ENCODE measurements at places on chromosomes 6 and 20.
A peak's percentile ranks its signal among the peaks of the same experiment; 100 is the strongest.

DNA sequence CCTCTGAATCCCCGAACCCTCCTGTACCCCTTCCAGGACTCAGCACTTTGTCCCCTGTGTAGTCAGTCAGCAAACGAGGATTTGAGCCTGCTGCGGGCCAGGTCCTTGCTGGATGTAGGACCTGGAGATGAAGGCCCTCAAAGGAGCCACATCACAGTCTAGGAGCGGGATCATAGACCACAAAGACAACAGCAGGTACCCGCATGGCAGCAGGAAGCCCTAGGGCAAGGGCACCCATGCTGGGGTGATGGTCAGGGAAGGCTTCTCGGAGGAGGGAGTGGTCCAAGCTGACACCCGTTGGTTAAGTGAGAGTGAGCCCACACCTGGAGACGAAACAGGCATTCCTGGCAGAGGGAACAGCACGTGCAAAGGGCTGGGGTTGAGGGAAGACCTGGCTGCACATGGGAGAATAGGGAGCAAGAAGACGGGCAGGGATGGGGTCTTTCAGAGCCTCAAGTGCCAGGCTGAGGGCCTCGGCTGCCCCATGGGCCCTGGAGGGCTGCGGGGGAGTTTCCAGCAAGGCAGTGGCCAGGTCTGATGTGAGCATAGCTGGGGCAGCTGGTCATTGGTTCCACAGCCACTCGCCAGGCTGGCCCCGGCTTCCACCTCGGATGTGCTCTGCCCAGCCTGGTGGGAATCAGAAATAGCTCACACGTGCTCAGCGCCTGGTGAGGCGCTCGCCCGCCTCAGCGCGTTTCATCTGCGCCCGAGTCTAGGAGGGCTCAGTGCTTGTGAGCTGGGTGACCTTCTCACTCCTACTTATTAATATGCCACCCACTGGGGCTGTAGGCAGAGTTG lies 15.0 kb downstream of the DLGAP4 start:
- no peak for DNase-seq

DNA sequence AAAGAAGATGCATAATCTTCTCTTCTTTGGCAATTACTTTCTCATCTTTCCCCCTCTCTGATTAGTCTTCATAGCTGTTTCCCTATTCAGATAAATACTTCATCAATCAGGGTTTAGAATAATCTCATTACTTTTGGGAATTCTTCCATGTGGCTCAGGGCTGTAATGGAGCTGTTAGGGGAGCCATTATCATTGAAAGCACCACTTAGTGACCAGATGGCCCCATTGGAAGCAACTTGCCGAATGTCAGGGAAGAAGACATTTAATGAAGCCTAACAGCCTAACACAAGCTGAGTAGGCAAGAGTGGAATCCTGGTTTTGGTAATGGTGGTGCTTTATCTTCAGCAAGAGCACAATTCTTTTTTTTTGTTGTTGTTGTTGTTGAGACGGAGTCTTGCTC lies 45.0 kb downstream of the TIAM2 start:
- DNase-seq, result no peak

DNA sequence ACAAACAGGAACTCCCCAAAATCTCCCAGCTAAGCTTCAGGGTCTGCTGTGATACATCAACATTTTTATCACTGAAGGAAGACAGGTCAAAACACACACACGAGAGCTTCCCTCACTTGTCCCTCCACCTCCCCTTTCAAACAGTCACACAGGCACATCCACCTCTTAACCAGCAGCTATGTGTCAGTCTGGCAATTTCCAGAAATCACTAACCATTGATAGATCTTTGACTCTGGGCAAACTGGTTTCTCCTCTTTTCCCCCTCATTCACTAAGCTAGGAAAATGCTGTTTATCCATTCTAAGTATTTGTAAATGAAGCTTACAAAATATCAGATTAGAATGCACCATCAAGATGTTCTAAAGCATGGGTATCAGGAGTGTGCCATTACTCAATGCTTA lies 87.8 kb downstream of the DCDC2 start:
- no peak for DNase-seq

DNA sequence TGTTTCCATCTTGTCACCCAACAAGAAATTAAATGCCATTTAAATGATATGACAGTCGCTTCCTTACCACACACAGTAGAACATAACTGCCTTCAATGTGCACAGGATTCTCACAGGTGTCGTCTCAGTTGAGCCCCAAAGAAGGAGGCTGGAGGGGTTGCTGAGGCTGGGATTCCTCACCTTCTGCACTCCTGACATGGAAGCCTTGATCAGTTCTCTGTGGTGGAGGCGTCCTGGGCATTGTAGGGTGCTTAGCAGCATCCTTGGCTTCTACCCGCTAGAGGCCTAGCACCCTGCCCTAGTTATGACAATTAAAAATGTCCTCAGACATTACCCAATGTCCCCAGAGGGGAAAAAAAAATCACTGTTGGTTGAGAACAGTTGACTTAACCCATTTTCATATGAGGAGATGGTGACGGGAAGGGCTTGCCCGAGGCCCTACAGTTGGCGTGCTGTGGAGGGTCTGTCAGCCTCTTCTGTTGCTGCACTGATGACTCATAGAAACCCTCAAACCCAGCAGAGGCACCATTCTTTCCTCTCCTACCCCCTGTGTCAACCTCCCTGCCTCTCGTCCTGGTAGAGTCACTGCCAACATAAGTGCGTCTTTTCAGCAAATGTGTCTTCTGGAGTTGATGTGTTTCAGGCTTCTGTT lies 19.3 kb upstream of the ZNF831 start:
- no peak for DNase-seq

GRCh38 chr6:12657884-12658283 lies 58.7 kb upstream of the PHACTR1 start:
- no peak for DNase-seq

GRCh38 chr6:125812394-125813292 lies 21.9 kb downstream of the NCOA7 start:
- DNase-seq, result no peak

DNA sequence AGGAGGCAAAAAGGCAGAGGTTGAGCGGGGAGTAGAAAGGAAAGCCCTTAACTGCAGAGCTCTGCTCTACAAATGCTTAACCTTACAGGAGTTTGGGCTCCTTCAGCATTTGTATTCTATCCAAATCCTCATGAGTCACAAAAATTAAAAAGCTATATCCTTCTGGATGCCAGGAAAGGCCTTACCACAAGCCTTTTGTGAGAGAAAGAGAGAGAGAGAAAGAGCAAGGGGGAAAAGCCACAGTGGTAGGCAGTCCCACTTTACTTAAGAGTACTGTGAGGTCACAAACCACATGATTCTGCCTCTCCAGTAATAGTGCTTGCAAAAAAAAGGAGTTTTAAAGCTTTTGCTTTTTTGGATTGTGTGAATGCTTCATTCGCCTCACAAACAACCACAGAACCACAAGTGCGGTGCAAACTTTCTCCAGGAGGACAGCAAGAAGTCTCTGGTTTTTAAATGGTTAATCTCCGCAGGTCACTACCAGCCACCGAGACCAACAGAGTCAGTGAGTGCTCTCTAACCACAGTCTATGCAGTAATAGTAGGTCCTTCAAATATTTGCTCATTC lies at the start of gene RUNX2:
RUNX2 (plus strand) TSS at position 375 of the 567 bp plus-strand sequence. CDS start 397 bp downstream, outside the sequence.
- no peak for DNase-seq

- no peak for DNase-seq
These were observed 27.6 kb upstream of the CDKN1A start for GRCh38 chr6:36650848-36651478.

- no peak for DNase-seq
These were observed 34.8 kb downstream of the SLC35D3 start for GRCh38 chr6:136956590-136957544.

DNA sequence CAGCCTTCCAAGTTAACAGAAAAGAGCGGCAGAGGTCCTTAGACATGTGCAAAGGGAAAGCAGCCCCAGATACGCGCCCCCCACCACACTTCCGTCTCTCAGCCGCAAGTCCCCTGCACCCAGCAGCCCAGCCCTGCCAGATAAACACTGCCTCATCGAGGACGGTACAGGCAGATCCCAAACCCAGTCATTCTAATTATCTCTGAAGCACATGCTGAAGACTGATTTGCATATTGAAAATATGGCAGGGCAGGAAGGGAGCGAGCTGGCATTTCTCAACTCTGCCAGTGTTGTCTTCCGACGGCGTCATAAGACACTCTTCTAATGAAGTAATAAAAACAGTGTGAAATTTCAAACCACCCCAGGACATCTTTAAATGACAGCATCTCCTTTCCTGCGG lies 122.8 kb upstream of the CDH4 start:
- DNase-seq, result no peak

DNA sequence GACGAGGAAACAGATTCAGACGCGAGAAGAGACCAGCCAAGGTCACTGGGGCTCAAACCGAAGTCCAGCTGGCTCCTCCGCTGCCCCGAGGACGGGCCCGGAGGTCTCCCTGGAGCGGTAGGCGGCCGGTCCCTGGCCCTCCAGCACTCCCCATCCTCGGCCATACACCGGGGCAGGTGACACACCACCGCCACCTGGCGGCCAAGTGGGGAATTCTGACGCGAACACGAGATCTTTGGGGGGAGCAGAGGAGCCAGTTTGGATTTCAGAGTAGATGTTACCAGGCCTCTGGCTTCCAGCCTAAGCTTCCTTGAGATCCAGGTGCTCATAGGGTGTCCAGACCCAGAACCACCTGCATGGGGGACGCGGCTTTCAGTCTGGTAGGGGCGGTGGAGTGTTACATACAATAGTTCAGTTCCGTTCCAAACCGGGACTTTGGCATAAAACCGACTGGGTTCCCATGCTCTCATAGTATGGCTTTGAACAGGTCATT lies 16.1 kb downstream of the BPIFB1 start:
- DNase-seq, result peak; percentile 8

- DNase-seq, result no peak
These were observed 42.2 kb upstream of the NFATC2 start for GRCh38 chr20:51584737-51585136.

DNA sequence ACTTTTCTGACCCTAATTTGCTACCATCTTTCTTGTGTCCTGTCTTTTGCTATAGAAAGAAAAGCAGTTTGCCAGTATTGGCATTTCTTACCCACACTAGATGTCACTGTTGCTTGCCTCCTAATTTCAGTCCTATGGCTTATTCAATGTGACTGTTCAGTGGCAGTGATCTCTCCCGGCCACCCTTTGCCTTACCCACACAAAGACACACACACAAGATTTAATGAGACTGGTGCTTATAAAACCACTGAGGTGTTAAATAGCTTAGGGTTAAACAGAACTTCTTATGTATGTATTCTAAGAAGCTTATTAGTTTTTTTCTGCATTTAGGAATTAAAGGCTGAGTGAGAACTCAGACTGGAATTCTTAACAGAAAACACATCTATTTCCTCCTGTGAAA lies 233.6 kb upstream of the ASCC3 start:
- DNase-seq, result peak; percentile 0

- no peak for DNase-seq
These were observed 38.0 kb upstream of the PRSS35 start for GRCh38 chr6:83474309-83474708.

DNA sequence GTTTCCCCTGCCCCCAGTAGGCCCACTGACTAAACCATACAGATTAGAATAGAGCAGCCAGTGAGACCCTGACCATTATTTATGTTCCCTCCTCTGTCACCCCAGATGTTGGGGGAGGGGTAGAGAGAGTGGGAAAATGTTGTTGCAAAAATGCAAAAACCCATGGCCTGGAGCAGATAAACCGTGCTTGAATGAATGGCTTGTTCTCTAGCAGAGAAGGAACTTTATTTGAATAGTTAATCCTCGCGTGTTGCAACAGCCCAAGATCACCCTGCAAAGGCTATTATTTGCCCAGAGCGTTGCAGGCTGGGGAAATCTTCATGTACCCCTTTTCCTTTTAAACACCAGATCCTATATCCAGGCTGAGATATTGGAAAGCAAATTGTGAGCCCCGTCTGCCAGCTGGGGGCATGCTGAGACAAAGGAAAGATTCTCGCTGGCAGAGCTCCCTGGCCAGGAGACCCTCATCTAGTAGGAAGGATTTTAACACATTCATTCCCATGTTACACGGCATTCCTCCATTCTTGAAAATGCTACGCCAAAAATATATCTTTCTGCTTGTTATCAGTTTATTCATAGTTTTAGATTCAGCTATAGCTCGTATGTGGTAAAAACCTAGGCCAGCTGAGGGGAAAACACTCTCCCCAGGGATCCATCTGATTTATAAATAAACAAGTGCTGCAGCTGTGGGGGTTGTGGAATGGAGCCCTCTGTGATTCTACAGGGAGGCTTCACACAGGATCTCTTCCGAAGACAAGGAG lies 53.0 kb downstream of the LINC00237 start:
- no peak for DNase-seq

GRCh38 chr6:62808565-62809293 lies 402.5 kb upstream of the FKBP1C start:
- DNase-seq, result no peak

GRCh38 chr6:141463237-141463977 lies 669.3 kb upstream of the GJE1 start:
- DNase-seq, result no peak

- no peak for DNase-seq
These were observed 15.8 kb upstream of the PLCB1 start for GRCh38 chr20:8116067-8116811.

- DNase-seq, result no peak
These were observed 379.3 kb downstream of the MAFB start for GRCh38 chr20:40309731-40310130.
